Activated gamma-delta T cell treated with Interleukin-2 at 50 U/mL for 16 hours (primary cell): ENCODE measurements at places on chromosomes 4 and X.

- no peak for DNase-seq
These were observed 54.5 kb downstream of the CAMK2D start for GRCh38 chr4:113707048-113707447.

- no peak for DNase-seq
These were observed 60.4 kb upstream of the MAGEA4 start for GRCh38 chrX:151852294-151852693.

GRCh38 chrX:75181721-75182120, 25.6 kb upstream of the ABCB7 start:
- no peak for DNase-seq

DNA sequence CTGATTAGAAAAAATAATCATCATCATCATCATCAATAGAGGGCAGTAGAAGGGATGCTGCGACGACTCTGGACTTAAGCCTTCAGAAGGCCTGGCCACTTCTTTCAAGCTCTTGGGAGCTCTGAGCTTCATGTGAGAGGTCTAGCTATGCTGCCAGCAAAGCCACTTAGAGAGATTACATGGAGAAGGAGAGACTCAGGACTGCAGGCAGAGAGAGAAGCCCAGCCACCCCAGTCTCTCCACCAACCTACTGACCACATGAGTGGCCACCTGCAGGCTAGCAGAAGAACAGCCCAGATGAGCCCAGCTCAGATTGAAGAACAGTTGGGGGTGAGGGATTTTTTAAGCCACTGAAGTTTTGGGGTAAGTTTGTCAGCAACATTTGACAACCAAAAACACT, 17.1 kb upstream of the TMEM150C start:
- no peak for DNase-seq

- DNase-seq, result no peak
These were observed 20.8 kb downstream of the GRSF1 start for GRCh38 chr4:70818921-70819320.

- no peak for DNase-seq
These were observed 45.3 kb downstream of the TENM3 start for GRCh38 chr4:182288534-182288933.

DNA sequence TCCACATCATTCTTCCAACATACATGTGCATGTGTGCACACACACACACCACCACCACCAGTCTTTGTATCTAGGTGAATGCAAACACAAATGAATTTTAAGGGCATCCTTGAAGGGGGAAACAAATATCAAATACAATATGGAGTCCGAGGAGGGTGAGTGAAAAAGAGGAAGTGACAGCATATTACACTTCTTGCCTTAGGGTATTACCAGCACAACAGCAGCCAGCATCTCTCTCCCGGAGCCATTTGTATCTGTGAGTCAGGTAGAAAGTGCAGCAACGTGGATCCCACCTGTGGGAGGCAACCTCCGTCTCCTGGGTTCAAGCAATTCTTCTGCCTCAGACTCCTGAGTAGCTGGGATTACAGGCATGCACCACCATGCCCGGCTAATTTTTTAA, 483.2 kb downstream of the SMARCA1 start:
- no peak for DNase-seq

- no peak for DNase-seq
These were observed 14.4 kb upstream of the CENPU start for GRCh38 chr4:184748251-184748652.
